ELR (cell line): ENCODE measurements at places on chromosomes 5 and 9.

- DNase-seq = no peak
These were observed 247.4 kb downstream of the NR3C1 start for GRCh38 chr5:143156086-143156485.

DNA sequence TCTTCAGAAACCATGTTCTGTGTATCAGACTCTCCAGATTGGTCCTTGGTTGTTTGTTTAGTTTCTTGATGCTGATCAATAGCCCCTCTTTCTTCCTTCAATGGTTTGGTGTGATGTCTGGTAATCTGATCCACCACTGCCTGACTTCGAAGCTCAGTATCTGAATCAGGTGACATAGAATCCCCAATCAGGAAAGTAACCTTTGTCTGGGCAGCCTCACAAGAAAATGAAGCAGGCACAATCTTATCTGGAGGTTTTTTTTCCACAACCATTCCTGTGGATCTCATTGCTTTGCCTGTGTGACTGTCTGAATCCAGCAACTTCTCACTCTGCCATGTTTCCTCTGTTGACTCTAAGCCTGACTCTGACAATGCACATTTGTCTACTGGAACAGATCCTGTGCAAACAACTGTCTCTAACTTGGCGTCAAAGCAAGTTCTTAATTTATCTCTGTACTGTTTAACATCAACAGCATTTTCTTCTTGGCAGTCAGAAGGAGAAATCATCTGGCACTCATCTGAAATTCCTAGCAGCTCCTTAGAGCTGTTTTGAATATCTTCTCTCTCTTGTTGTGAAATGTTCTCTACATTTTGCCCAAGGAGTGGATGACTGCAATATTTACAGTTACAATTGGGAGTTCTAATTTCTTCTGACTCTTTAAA, 37.1 kb upstream of the RAPGEF6 start:
- no peak for DNase-seq

GRCh38 chr9:21681641-21682040, 120.8 kb upstream of the MTAP start:
- peak; percentile 90 for DNase-seq

DNA sequence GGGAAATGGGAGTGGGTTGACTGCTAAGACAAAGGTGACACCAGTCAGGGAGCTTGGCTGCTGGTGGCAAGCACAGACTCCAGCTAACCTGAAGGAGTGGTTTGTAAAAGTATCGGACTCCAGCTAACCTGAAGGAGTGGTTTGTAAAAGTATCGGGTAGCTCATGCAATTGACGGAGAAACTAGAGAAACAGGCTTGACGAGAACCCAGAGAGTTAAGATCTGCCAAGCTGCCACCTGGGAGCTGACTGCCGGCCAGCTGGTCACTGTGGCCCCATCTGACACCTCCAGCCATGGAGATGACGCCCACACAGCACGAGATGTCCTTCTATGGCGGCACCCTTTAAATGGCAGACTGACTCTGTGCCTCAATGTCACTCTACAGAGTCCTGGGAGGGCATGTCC, 28.3 kb upstream of the CRB2 start:
- DNase-seq = no peak

- no peak for DNase-seq
These were observed 47.5 kb downstream of the BARX1 start for GRCh38 chr9:93907551-93908199.

GRCh38 chr5:58383448-58383847, 76.4 kb downstream of the PLK2 start:
- DNase-seq = no peak

DNA sequence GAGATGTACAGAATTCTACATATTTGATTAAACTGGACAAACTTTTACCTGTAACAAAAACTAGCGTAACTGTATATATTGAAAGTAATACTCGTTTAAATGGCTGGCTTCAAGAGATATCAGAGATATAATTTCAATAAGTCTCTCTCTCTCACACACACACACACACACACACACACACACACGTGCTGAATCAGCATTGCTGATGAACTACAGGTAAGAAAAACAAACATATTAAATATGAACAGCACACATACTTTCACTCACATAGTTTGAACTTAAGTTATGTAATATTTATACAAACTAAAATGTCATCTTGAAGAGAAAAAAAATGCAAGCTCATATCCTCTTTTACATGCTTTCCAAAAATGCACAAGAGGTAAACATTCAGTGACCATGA, 145.4 kb downstream of the BNC2 start:
- no peak for DNase-seq

DNA sequence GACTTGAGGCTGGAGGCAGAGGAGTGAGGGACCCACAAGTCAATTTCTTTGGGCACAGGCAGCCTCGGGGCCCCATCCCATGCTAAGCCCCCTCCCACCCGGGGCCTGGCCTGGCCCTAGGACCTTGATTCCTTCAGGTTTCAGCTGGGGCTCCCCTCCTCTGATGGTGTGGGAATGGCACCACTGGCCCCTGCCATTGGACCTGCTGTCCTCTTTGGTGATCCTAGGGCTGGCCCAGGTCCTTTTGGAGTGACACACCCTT, 10.5 kb downstream of the ERGIC1 start:
- DNase-seq = no peak

GRCh38 chr9:7135735-7136134, 378.0 kb downstream of the KDM4C start:
- no peak for DNase-seq

GRCh38 chr5:103693517-103693916, 130.9 kb upstream of the NUDT12 start:
- no peak for DNase-seq
